ENCODE measurements at places on chromosomes 5 and 9. TPM values are rescaled to one million over a fixed set of nuclear protein-coding genes. Genes with fewer than 3 reads are reported as not detected.

Gene ACTL7A
- not detected for total RNA-seq

Gene PCDHA9
- 0.02 TPM for total RNA-seq

Gene FAM221B
- total RNA-seq = not detected

Gene NOP16
- total RNA-seq = 52.9 TPM

Gene MSX2
- 7.0 TPM for total RNA-seq

Gene ANGPTL2
- 21.3 TPM for total RNA-seq

Gene AGXT2
- total RNA-seq = not detected

Gene FGF1
- not detected for total RNA-seq

Data from SJCRH30 (cell line).